ENCODE measurements at places on chromosomes 12 and 14. TPM values are rescaled to one million over a fixed set of nuclear protein-coding genes. Genes with fewer than 3 reads are reported as not detected.

SMCO2 gene
- total RNA-seq: 0.13 TPM

SLC7A8 gene
- total RNA-seq: 75.6 TPM

SCNN1A gene
- not detected for total RNA-seq

RNASE3 gene
- not detected for total RNA-seq

ANO4 gene
- not detected for total RNA-seq

TAS2R9 gene
- total RNA-seq: 0.19 TPM

BCL11B gene
- not detected for total RNA-seq

DDX55 gene
- total RNA-seq: 19.6 TPM

RIC8B gene
- total RNA-seq: 14.0 TPM

DNAJC22 gene
- total RNA-seq: 4.9 TPM

MYH6 gene
- not detected for total RNA-seq

DNAI7 gene
- total RNA-seq: 0.37 TPM

KRT6B gene
- total RNA-seq: not detected

AICDA gene
- not detected for total RNA-seq

IQSEC3 gene
- under 0.01 TPM for total RNA-seq

ASPG gene
- total RNA-seq: not detected

GPR162 gene
- total RNA-seq: 5.7 TPM

CACNA1C gene
- 13.9 TPM for total RNA-seq

FOXN4 gene
- not detected for total RNA-seq

C1QL4 gene
- 0.06 TPM for total RNA-seq

B3GNT4 gene
- 0.19 TPM for total RNA-seq

PTHLH gene
- total RNA-seq: 6.0 TPM

ERP27 gene
- 0.13 TPM for total RNA-seq

LIN7A gene
- total RNA-seq: 5.9 TPM

PLEK2 gene
- total RNA-seq: 2.2 TPM

LLPH gene
- 5.9 TPM for total RNA-seq

PAPLN gene
- 2.8 TPM for total RNA-seq

CD27 gene
- total RNA-seq: 0.12 TPM

PARPBP gene
- 7.2 TPM for total RNA-seq

TAS2R42 gene
- not detected for total RNA-seq

DICER1 gene
- total RNA-seq: 32.0 TPM

SLC39A2 gene
- total RNA-seq: not detected

TRHDE gene
- not detected for total RNA-seq

KRT5 gene
- 0.53 TPM for total RNA-seq

CLEC4D gene
- total RNA-seq: not detected

RNASE1 gene
- 7.1 TPM for total RNA-seq

PMCH gene
- total RNA-seq: not detected

TMTC2 gene
- total RNA-seq: 2.9 TPM

FOXM1 gene
- 9.3 TPM for total RNA-seq

KRT74 gene
- total RNA-seq: not detected

FAM181A gene
- total RNA-seq: not detected

HOXC11 gene
- not detected for total RNA-seq

AMN gene
- total RNA-seq: not detected
